ENCODE measurements at places on chromosomes 7 and 10.

- DNase-seq = no peak
Measured at GRCh38 chr7:129923709-129924108, 29.1 kb downstream of the UBE2H start.

DNA sequence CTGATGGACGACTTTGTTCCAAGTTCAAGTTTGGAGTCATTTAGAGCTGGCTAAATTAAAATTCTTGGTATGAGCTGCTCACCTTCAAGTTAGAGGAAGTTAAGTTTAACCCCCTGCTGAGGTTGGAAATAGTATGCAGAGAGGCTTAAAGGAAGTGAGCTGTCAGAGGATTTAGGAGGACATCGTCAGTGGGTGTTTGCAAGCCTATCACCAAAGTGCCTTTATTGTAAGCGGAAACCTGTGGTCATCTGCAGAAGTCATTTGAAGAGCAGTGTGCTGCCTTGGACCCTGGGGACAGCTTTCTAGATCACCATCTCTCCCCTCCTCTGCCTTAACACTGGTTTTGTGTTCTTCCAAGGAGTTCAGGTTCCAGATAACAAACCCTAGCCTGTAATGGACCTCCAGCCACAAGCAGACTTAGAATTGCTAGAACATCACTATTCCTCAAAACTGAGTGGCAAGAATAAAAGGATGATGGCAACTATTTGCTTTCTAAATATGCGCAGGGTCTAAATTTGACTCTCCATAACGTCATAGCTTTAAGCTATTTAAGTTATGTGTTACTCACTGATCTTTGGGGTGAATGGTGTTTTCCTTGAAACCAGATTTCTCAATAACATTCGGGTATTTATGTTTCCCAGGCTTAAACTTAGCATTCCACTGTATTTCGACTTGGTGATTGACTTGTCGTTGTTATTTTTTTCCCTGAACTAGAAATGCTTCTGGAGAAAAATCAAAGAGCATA lies 93.4 kb downstream of the SLC39A12 start:
- no peak for DNase-seq

GRCh38 chr10:21526188-21526859 lies 842 bp upstream of the SKIDA1 start:
- no peak for DNase-seq

- DNase-seq = no peak
Measured at GRCh38 chr10:785089-785860, 95.8 kb upstream of the DIP2C start.

DNA sequence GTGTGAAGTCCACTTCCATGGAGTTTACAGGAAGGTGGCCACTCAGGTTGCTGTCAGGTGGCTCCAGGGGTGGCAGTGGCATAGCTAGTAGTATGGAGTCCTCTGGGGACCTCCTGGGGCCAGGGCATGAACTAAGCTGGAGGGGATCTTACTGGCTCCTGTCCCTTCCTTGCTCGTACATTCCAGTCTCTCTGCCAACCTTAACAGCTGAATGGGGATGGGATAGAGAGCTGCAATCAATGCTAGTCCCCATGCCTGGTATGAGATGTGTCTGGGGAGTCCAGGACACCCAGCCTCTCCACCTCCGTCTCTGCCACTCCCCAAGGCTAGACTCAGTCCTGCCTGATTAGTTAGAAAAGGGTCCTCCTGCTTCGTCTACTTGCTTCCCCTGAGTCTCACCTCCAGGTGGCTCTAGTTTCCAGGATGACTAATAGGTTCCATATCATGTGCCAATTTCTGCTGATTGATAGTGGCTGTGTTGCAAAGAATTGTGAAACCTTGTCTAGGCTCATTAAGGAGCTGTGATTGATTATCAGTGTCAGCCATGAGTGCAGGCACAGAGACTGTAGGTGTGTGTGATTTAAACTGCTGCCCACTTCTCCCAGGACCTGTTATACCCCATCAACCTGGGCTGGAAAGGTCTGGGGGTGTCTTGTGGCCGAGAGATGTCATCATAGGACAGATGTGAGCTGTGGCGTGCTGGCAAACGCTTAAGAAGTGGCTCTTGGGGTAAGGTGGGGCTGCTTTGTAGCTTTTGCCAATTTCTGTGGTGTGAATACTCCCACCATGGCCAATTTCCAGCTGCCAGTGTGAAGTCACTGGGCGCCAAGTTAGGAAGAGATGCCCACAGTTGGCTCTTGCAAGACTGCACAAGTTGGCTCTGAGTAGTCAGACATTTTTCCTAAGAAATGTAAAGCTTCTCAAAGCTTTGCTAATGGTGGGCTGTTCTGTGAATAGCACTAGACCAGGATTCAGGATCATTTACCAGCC lies 59.8 kb downstream of the COL13A1 start:
- no peak for DNase-seq

- DNase-seq = no peak
Measured at GRCh38 chr7:25759286-25759685, 392.7 kb upstream of the NFE2L3 start.

- no peak for DNase-seq
Measured at GRCh38 chr7:2528481-2529095, 9.0 kb downstream of the LFNG start.

- no peak for DNase-seq
Measured at GRCh38 chr10:50469288-50469687, 154.5 kb downstream of the SGMS1 start.
